ENCODE measurements at places on chromosomes 2 and 18.

GRCh38 chr18:31596081-31596872, 4.6 kb downstream of the TTR start:
- no peak for DNase-seq

DNA sequence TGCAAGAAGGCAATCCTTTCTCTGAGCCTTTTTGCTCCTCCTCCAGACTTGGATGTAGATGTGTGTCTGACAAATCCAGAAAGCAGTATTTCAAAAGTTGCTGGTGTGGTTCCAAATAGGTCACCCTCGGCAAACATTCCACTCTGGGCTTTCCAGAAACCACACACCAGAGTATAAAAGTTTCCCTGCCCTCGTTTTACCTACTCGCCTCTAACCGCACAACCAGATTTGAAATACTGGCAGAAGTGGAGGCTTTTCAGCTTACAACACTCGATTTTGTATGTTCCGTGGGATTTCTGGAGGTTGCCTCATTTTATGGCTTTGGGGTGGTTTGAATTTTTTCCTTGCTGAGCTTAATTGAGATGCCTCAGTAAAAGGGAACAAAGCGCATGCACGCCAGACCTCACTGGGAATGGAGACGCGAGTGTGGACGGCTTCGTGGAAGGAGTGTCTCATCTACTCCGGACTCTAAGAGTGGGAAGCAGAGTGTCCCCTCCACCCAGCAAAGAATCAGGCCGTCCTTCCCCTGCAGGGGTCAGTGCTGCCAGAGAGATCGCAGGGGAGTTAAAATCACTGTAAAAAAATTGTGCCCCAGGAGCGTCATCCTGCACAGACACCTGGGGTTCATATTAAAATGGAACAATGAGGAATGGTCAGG, 44.0 kb upstream of the RPL31 start:
- no peak for DNase-seq

DNA sequence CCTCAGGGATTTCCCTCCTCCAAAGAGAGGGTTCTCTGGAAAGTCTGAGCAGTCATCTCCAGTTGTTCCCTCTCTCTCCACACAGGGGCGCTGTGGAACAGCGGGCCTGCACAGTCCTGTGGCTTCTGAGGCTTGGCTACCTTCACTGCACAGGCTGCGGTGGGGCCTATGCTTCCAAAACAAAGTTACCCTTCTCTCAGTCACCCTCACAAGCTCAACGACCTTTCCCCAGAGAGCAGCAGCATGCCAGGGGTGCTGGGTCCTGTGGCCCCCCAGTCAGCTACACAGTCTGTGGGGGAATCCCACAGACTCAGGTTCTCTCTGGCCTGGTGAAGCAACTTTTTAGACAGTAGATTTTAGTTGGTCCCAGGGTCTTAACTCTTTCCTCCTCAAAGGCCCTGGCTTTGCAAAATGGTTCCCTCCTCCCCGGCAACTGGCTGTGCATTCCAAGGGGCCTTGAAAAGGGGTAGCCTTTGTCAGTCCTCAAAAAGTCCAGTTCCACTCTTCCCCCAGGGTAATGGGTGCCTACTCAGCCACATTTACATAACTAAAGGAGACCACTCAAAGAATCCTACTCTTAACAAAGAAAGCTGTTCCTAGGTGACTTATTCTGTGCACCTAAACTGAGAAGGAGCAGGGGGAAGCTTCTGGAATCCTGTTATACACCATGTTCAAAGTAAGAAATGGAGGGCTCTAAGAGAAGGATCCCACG, 14.9 kb downstream of the B3GNT7 start:
- DNase-seq: no peak

- DNase-seq: no peak
Measured at GRCh38 chr2:237432484-237433092, 18.6 kb upstream of the COL6A3 start.

DNA sequence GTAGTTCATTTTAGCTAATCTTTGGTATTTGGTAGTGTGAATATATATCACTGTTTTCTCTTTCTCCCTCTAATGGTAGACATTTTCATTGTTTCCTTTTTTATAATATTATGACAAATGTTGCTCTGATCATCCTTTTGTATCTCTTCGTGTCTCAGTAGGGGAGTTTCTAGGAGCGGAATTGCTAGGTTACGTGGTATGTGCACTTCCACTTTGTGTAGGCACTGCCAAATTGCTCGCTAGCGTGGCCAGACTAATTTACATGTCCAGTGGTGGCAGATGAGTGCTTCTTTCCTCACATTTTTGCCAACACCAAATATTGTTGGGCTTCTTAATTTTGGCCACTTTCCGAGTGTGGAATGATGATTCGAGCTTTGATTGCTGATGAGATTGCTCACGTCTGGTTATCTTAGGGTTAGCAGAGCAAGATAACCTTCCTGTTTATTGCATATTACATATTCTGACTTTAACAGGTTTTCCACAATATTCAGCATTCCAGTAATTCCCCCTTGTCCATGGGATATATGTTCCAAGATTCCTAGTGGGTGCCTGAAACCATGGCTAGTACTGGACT, 30.4 kb upstream of the GREB1 start:
- no peak for DNase-seq

DNA sequence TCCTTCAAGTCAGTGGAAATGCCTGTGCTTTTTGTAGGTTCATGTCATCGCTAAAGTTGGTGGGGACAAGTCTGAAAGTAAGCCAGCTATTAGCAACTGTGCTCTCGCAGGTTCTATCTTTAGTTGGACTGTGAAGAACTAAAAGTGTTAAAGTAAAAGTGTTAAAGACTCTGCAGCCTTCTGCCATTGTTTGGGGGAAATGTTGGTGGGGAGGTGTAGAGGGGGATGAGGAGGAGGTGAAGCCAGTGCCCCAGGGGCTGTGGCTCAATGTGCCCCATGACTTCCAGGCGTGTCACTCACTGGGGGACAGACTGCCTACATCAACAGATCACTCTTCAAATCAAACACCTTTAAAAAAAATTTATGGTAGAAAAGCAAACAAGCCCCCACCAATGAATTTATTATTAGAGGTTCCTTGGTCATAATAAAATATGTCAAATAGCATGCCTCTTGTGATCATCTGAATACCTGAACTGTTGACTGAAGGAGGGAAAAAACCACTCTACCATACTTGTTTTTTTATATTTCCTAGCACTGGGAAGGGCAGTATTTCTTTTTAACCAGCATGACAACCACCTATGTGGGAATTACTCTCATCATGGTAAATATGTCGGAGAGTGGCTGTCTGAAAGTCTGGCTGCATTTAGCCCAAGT, 19.3 kb downstream of the TGFA start:
- no peak for DNase-seq

GRCh38 chr2:163368655-163369054, 367.2 kb downstream of the FIGN start:
- no peak for DNase-seq

DNA sequence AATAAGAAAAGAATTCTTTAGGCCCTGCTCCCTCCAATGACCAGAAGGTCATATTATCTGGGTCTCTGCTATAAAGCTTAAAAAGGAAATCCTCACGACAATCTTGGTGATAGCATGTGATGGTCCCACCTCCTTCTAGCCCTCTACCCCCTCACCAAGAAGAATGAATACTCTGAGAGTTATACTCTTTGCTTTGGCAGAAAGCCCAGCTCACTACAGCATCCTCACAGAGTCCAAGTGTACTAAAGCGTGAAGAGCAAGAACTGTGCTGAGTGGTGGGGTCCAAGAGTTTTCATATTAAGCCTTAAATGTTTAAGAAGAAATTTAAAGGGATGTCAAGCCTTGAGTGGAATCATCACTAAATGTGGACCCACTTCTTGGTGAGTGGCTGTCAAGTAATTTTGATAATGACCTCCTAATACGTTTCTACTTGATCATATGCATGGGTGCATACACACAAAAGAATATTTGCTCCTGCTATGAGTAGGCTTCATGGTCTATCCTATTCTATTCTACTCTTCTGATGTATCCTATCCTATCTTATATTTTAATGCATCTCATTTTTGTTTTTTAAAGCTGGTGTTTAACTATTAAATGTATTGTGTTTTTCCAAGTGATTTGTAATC, 16.5 kb upstream of the SERPINB7 start:
- DNase-seq: no peak

- no peak for DNase-seq
Measured at GRCh38 chr2:28161466-28161865, 231.2 kb upstream of the FOSL2 start.

DNA sequence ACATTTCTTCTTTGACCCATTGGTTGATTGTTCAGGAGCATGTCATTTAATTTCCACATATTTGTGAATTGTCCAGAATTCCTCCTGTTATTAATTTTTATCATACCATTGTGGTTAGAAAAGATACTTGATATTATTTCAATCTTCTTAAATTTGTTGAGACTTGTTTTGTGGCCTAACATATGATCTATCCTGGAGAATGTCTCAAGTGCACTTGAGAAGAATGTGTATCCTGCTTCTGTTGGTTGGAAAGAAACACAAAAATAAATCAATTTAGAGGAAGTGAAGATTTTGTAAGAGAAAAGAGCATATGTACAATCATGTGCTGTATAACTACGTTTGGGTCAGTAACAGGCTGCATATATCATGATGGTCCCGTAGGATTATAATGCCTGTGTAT, 118.6 kb upstream of the CDC42EP3 start:
- DNase-seq: no peak

- DNase-seq: no peak
Measured at GRCh38 chr2:195613922-195614321, 43.1 kb upstream of the SLC39A10 start.

DNA sequence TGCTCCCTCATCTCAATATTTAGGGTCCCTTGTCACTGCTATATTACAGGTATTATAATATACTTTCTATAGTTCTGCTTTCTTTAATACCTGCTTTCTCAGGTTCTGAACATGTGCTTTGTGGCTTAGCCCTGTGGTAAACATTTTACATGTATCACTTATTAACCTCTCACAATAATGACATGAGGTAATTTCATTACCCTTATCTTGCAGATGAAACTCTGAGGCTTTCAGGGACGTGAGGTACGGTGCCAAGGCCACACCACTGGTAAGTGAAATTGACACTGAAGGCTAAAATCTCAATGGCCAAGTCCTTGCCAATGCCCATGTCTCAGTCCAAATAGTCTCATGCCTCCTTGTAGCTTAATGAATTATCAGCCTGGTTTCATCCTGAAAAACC, 21.7 kb downstream of the LINC00305 start:
- DNase-seq: no peak

DNA sequence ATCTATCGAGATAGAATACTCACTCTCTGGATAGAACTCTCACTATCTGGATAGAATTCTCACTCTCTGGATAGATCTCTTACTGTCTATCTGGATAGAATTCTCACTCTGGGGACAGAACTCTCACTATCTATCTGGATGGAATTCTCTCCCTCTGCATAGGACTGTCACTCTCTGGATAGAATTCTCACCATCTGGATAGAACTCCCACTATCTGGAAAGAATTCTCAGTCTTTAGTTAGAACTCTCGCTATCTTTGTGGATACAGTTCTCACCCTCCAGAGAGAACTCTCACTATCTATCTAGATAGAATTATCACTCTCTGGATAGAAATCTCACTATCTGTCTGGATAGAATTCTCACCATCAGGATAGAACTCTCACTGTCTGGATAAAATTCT, 16.5 kb downstream of the ABCG8 start:
- DNase-seq: no peak

DNA sequence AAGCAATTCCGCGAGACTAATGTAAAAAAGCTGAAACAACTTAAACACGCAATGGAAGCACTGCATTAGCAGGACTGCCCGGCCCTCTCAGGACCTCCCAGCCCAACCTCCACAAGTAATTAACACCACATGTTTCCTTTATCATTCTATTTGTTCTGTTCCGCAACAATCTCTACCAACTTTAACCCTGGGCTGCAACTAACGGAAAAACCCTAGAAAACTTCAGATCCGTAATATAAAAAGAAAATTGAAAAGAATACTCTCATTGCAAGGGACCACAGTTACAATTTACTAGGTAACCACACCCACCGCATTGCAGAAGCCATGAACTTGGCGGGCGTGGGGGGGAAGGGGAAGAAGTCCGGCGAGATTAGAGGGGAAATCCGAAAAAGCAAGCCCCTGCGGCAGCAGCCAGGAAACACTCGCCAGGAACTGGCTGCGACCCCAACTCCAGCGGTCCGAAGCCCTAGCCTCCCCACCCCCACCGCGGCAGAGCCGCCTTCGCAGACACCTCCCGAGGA, 1.2 kb downstream of the EPB41L3 start:
- no peak for DNase-seq

DNA sequence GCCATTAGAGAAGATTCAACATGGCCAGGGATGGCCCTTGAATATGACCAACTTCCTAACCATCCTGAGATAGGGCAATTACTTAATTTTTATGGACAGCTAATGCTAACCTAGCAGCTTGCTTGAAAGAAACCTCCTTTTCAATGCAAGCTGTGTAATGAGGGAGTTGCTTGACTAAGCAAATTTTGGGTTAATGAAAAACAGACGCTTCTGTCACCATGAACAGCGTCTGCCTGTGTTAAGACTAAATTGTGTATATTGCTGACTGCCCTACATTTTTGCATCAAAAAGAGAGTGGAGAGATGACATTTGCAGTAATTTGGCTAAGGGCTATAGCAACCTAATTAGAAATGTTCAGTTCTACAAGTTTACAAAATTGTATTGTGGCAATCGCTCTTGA, 319.2 kb upstream of the LRATD1 start:
- no peak for DNase-seq

GRCh38 chr2:161166538-161167409, 6.5 kb downstream of the TANK start:
- no peak for DNase-seq

- DNase-seq: no peak
Measured at GRCh38 chr2:12463189-12463588, 253.5 kb upstream of the TRIB2 start.

- no peak for DNase-seq
Measured at GRCh38 chr2:108092886-108093285, 106.6 kb downstream of the SLC5A7 start.

- no peak for DNase-seq
Measured at GRCh38 chr2:86786001-86786536, 4.6 kb downstream of the CD8A start.

DNA sequence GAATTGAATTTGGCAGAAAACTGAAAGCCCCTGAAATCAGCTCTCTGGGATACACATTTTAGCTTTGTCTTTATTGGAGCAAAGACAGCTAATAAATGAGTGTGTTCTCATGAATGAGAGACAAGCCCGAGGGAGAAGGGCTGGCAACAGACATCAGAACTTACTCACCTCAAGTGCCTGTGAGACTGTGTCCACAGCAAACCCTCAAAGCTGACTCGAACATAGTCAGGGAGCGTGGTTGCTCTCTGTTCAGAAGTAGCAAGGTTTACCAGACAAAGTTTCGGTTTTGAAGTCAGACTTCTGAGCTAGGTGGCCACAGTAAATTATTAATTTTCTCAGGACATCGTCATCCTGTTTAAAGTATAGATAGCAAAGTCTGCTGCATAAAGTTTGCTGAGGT, 207.9 kb downstream of the CMPK2 start:
- DNase-seq: no peak

Measured in D721Med (cell line).